ENCODE measurements at places on chromosomes 1 and 21.

- no peak for DNase-seq
Measured at GRCh38 chr1:231600458-231600976, 26.1 kb upstream of the DISC1 start.

- no peak for DNase-seq
Measured at GRCh38 chr1:168400139-168400538, 119.5 kb downstream of the TBX19 start.

DNA sequence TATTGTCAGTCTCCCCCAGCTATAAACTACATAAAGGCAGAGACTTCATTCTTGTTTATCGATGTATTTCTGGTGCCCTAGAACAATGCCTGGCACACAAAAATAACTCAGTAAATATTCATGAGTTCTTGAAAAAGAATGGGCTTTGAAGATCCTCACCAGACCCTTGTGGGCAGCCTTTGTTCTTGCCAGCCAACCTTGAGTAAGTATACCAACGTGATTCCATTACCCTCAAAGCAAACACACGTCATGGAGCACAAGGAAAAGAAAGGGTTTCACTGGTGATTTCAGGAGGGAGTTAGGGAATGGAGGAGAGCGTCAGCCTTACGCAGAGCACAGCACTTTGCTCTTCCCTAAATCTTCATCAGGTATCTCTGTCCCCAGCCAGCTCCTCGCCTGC lies 29.4 kb downstream of the NMNAT2 start:
- no peak for DNase-seq

DNA sequence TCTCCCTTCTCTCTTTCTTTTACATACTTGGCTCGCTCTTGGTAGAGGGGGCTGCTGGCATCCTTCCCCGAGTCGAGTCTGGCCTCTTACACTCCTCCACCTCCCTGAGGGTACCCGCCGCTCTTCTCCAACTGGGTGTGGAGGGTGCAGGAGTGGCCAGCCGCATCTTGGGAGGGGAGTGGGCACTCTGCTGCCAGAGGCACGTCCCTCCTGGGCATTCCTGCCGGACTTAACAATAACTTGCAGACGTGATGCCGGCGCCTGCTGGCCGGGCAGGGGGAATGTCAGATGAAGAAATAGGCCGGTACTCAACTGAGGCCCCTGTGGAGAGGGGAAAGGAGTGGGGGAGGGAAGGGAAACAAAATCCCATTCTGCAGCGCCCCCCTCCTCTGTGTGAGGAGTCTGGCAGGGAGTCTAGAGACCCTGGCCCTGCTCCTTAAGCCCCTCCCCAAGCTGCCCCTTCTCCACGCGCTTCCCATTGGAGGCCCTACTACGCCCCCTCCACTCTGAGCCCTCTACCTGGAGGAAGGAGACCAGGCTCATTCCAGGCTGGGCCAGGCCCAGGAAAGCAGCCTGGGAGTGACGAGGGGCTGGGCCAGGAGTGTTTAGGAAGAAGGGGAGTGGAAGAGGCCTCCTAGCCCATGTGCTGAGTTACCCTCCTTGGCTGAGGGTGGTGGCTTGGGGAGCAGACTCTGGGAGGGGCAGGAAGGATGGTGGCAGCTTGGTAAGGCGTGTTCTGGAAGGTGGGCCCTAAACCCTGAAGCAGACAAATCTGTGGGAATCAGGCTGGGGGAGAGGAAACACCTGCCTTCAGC lies 1.8 kb downstream of the ATP2B4 start:
- no peak for DNase-seq

GRCh38 chr1:191240925-191241324 lies 763.3 kb upstream of the BRINP3 start:
- no peak for DNase-seq

DNA sequence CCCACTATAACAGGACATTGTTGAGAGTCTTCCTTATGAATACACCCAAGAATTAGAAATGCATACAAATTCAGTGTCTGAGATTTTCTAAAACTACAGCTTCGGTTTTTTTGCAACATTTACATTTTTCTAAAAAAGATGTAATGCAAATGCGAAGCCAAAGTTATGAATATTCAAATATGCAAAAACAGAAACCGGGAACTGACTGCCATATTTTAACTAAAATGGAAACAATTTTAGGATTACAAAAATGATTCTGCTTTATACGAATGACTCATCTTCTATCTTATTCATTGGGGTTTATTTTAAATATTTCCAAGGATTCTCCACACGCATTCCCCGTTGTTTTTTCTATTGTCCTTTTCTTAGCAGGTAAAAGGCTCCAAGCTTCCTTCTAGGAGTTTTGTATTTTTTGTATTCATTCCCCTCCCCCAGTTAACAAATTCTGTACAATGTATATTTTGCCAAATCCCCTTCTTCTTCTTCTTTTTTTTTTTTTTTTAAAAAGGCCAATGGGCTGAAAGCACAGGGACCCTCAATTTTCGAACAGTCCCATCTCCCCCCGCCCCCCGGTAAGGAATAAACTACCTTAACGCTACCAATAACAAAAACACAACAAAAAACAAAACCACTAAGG lies 1.0 kb downstream of the ARPC5 start:
- no peak for DNase-seq

- no peak for DNase-seq
Measured at GRCh38 chr1:193131266-193131860, 9.5 kb downstream of the CDC73 start.

GRCh38 chr1:33429856-33430691 lies 821 bp downstream of the PHC2 start:
- peak; percentile 14 for DNase-seq

DNA sequence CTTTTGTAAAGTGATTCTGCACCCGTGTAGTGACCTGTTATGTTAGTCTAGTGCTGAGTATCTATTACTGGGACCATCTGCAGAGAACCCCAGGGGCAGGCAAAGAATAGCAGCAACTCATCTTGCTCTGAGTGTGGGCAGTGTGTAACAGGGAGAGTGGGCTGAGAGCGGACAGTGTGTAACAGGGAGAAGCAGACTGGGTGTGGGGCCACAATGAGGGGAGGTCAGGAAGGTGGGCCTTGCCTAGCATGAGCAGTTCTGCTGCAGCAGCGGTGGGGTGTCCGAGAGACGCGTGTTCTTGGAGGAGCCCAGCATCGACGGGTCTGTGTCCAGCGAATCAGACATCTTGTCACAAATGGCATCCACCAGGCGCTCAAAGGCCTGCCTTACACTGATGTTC lies 41.2 kb upstream of the NRDC start:
- no peak for DNase-seq

DNA sequence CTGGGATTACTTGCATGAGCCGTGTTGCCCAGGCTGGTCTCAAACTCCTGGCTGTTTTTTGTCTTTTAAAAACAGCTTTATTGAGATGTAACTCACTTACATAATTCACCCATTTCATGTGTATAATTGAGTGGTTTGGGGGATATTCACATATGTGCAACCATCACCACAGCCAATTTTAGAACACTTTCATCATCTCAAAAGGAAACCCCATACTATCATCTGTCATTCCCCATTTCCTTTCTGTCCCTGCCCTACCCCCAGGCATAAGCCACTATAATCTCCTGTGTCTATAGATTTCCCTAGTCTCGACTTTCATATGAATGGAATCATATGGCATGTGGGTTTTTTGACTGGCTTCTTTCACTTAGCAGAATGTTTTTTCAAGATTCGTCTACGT lies 43.3 kb downstream of the GPR137B start:
- DNase-seq, result no peak

GRCh38 chr1:10561497-10561896 lies 86.7 kb downstream of the PEX14 start:
- no peak for DNase-seq

GRCh38 chr1:39564941-39565340 lies 11.6 kb downstream of the PABPC4 start:
- DNase-seq, result no peak

- no peak for DNase-seq
Measured at GRCh38 chr1:2595261-2595811, 8.8 kb downstream of the PRXL2B start.

GRCh38 chr21:43778469-43779335 lies 2.6 kb upstream of the CSTB start:
- DNase-seq, result no peak

- peak; percentile 93 for DNase-seq
Measured at GRCh38 chr1:209850342-209850979, 22.7 kb downstream of the UTP25 start.

DNA sequence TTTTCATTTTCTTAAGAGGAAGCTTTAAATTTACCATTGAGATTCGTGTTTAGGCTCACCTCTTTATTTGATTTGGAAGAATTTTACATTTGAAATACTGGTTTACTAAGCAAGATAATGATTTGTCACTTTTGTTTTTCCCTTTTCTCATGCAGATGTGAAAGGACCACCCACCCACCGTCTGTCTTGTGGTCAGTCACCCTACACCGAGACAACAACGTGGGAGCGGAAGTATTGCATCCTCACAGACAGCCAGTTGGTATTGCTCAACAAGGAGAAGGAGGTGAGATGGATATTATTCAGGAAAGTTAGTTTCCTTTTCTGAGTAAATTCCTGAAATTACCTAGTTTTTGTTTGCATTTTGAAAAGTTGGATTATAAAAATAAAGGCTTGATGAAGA lies 189.5 kb downstream of the RASAL2 start:
- no peak for DNase-seq

DNA sequence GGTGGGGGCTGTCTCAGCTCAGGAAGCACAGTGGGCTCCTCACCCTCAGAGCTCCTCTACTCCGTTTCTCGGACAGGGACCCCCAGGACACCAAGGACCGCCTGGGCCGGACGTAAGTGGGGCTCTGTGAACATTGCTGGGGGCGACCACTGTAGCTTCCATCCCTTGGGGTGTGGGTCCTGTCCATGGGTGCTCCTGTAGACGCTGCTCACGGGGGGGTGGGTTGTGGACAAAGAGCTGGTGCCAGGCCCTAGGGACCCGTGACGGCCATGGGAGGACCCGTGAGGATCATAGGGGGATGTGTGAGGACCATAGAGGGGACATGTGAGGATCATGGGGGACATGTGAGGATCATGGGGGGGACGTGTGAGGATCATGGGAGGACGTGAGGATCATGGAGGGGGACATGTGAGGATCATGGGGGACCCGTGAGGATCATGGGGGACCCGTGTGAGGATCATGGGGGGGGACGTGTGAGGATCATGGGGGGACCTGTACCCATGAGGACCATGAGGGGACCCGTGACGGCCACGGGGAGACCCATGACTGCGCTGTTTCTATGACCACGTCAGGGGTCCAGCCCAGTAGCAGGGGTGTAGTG lies 18.1 kb downstream of the COL6A1 start:
- no peak for DNase-seq

- DNase-seq, result no peak
Measured at GRCh38 chr1:186838380-186839040, 9.8 kb downstream of the PLA2G4A start.

- no peak for DNase-seq
Measured at GRCh38 chr1:53195246-53196016, 1.2 kb upstream of the CPT2 start.

Data from BE2C (cell line).